Mucosa of gallbladder (tissue), 1 donor: ENCODE measurements at places on chromosomes 4 and X. TPM values are rescaled to one million over a fixed set of nuclear protein-coding genes. Genes with fewer than 3 reads are reported as not detected.

The GPR173 gene
- 1.4 TPM for total RNA-seq

The FRG2 gene
- not detected for total RNA-seq

DNA sequence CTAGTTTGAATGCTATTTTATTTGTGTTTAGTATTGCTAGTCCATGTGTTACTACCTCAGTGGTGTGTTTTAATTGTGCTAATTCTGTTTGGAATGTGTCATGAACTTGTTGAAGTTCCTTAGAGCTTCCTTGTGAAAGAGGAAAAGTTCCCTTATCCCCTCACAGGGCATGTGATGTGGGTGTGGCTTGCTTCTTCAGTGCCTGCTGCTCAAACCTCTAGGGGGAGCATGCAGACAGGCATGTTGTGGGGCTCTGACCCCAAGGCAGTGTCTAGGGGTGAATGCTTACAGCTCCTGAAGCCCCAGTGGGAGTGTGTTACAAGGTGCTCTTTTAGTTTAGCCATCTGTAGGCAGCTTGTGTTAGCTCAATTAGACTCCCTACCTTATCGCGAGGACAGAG is 86.5 kb downstream of the MAGED4 start:
- DNase-seq = no peak

- DNase-seq = no peak
Observed at GRCh38 chr4:120723105-120723504, 199.4 kb downstream of the PRDM5 start.

- DNase-seq = no peak
Observed at GRCh38 chr4:82529322-82529721, 32.5 kb downstream of the TMEM150C start.
